ENCODE measurements at places on chromosomes 4 and X.

- no peak for DNase-seq
Observed at GRCh38 chr4:63528256-63528991, 880.8 kb downstream of the TECRL start.

- no peak for DNase-seq
Observed at GRCh38 chr4:153537493-153537960, 71.4 kb downstream of the TMEM131L start.

DNA sequence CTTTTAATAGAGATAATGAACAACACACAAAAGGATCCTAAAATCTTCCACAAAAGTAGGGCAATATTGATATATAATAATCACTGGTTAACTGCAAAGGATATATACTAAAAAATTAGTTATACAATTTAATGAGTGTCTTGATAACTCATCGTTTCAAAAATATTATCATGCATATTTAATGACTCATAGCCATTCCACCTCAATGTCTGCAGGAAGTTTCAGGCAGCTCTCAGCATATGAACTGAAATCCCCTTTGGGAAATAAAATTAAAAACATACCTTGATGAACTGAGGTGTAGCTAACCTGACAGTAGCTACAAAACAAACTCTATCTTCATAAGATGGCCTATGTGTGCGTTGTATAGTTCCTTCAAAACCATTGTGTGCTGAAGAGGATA, 62.9 kb downstream of the TMEM165 start:
- peak; percentile 34 for DNase-seq

DNA sequence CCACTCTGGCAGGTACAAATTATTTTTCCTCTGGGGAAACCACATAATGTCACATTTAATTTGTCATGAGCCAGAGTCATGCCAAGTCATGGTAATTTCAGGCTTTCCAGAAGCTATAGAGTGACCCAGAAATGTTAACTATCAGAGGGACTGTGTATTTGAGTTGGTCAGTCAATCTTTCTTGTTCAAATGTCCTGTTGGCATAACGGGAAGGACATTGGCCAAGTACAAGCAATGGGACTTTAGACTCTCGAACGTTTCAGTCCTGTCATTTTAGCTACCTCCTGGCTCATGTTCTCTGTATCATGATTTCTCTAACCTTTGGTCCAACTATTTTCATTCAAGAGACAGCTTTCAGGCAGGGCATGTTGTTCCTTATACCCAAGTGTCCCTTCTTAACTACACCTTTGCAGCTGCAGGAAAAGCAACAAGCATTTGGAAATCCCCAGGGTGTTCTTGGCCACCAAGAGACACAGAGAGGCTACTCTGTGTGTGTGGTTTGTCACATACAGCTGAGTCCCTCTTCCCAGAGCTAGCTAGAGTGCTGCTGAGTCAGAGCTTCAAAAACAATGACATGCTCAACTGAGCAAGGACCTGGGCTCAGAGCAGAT, 142.6 kb downstream of the EGF start:
- DNase-seq, result no peak

GRCh38 chr4:164402554-164402953, 351.4 kb upstream of the SMIM31 start:
- DNase-seq, result no peak

DNA sequence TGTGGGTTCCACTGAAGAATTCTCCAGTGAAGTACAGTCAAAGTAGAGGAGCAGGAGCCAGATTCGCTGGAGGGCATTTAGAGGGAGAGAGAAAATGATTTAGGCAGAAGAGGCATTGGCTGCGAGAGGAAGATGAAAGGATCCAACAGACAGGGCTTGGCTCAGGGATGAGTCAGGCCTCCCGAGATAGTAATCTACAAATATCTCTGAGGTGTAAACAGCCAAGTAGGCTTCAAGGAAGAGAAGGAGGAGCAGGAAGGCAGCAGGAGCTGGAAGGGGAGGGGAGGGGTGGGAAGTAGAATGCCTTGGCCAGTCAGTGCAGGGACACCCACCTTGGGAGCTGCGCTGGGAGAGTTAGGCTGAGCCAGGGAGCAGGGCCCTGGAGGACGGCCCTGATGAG, 55.5 kb downstream of the PJA1 start:
- peak; percentile 40 for DNase-seq

DNA sequence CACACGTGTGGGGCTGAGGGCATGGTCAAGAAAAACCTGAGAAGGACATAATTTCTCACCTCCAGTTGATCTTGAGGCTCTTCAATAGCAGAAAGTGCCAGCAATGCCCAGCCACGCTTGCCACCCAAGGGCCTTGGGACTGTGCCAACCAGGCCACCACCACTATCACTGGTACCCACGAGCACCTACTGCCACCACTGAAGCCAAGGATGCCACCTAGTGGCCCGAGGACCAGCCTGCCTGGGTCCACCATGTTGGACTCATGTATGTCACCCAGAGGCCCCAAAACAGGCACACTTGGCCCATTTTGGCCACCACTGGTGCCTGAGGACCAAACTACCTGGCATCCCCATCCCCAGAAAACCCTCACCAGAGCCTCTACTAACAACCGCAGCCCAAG, 191.8 kb downstream of the ADAM29 start:
- no peak for DNase-seq

- no peak for DNase-seq
Observed at GRCh38 chr4:134948110-134948642, 746.6 kb upstream of the PABPC4L start.

DNA sequence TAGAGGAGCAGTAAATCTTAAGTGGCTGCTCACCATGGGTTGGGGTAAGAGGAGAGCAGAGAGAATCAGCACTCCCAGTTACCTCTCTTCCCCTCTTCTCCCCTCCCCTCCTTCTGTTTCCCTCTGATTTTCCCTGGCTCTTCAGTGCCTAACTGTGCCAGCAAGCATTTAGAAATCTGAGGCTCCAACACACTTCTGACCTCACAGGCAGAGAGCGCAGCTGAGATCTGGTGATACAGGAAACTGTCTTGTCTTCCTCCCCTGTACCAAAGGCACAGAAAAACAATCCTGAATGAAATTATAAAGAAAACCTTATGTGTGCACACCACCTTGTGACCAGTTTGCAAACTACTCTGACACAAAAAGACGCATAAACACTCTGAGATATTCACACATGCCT, 82.4 kb upstream of the SMIM10 start:
- DNase-seq, result no peak

DNA sequence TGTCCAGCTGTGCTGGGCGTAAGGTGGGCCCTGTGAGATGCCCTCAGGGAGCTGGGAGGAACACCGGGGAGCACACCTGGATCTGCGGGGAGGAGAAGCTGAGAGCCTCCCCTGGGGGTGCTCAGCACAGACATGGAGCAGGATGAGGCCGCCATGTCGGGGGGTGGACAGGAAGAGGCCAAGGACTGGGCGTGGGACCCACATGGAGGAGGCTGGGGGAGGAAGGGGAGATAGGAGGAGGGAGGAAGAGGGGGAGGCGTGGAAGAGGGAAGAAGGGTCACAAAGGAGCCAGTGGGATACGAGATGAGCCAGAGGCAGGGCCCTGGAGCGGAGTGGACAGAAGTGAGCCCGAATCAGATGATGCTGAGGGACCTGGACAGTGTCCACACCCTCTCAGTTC, 66.3 kb downstream of the ZFYVE28 start:
- no peak for DNase-seq

DNA sequence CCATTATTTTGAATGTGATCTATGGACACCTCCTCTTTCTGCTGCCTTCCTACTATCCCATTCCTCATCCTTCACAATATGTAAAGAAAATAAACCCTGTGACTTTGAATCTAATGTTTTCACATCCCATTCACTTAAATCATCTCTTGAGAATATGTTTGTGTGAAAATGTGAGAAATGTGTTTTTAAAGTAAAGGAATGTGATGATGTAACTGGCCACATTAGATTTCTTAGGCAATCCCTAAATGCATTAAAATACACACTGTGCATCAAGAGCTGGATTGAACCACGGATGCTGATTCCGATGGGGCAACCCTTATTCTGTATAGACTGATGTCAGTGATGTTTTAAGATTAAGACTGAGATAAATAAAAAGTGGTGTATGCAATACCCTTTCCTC, 558.9 kb upstream of the TENM3 start:
- DNase-seq, result peak; percentile 47

DNA sequence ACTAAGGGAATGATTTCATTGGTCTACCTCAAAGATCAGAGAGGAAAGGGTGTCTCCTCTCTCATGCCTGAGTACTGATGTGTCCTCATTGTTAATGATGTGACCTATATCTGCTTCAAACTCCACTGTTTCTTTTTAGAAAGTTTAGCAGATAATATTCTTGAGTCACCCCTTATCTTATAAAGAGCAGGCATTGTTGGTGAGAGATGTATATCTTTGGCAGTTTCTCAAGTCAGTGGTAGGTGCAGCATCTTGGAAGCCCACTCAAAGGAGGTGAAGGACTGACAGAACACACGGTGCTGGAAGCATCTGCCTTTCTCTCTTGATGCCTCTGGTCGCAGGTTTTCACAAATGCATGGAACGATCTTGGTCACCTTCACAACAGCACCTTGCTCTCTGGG, 71.2 kb downstream of the ZNF518B start:
- no peak for DNase-seq

DNA sequence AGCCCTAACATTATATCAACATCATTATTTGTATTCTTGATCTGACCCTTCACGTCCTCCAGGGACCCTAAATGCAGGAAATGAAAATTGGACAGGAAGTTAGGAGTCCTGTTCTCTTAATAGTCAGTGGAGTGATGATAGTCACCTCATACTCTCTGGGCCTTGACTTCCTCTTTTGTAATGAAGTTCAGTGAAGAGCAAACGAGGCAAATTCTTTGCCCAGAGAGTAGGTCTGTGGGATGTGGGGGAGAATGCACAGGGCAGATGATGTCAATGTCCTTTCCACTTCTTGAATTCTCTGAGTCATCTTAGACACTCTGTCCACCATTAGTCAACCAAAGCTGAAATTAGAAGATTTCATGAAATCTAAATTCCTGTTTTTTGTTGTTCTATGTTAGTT, 17.1 kb upstream of the GPRIN3 start:
- DNase-seq, result peak; percentile 29

GRCh38 chrX:134761788-134762187, 103.5 kb upstream of the PLAC1 start:
- peak; percentile 20 for DNase-seq

DNA sequence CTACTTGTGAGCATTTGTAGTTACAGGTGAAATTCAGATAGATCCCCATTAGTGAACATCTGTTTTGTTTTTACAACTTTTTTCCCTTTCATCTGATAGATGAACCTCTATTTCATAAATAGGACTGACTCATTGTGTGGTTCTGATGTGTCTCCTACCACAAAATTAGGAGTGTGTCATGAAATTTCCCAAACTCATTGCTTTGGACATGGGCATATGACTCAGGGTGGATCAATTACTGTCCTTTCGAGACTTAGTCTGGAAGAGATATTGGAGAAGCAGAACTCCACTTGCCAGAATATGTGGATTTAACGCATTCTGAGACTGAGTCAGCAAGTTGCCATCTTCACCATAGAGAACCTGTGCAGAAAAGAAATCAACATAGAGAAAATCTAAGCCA, 53.5 kb upstream of the PCDH10 start:
- no peak for DNase-seq

DNA sequence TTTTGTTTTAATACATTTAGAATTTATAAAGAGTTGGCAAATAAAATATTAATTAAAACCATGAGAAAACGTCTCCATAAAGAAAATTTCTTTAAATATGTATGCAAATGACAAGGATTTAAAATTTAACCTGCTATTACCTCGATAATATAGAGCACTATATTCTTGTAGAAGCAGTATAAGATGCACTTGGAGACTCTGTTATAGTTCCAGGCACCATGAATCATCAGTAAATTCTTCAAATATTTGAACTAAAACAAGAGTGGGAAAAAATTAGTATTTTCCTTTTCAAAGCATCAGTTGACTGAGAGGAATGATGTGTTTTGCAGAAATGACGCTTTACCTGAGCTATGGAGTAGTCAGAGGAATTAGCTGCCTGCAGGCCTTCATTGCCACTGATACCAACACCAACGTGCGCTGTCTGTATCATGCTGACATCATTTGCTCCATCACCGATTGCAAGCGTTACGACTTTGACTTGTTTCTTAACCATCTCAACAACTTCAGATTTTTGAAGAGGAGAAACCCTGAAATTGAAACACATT, 67.3 kb downstream of the SHISA3 start:
- no peak for DNase-seq

DNA sequence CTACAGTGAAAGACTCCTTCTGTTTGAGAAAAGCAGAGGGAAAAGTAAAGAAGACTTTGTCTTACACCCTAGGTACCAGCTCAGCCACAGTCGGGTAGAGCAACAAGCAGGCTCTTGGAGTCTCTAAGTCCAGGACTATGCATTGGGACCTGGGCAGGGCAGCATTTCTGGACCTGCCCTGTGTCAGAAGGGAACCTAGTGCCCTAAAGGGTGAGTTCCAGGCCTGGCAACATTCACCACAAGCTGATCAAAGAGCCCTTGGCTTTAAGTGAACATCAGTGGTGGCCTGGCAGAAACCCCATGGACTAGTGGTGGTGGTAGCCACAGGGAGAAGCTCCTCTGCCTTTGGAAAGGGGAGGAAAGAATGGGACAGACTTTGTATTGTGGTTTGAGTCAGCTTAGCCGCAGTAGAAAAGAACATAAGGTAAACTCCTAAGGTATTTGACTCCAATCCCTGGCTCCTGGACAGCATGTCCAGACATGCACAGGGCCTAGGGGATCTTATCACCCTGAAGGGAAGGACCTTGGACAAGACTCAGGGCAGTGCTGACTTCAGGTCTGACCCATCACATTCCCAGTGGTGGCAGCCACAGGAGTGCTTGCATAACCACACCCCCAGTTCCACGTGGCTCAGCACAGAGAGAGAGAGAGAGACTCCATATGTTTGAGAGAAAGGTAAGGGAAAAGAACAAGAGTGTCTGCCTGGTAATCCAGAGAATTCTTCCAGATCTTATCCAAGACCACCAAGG, 32.6 kb downstream of the CCDC158 start:
- DNase-seq, result no peak

DNA sequence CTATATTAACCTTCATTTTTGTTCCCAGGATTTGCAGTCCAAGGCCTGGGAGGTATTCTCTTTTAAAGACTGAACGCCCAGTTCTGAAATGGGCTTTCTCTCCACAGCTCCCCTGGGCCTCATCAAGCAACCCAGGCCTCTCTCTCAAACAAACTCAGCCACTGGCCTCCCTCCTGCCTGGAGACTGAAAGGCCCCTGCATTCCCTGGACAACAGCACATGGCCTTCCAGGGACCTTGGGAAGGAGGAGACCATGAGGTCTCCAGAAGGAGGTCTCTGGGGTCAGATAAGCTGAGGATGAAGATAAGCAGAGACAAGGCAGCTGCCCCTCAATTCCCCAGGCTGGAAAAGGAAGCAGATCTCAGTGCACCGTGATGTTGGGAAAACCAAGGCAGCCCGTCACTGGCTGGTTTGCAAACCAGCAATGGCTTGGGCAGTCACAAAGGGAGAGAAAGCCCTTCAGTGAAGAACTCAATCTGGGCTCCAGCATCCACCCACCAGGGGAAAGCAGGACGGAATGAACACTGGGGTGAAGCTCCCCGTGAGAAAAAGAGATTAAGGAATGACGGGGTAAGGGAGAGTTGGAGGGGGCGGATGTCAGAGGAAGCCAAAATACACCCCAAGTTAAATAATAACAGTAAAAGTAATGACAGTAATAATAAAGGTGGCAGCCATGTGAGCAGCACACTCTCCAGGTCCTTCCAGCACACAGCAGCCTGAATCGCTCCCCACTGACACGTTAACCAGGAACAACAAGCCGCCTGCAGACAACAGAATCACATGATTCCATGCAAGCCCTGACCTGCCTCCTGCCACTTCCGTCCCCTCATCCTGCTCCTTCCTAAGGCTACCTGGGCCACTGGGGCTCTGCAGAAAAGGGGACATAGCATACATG, 22.3 kb downstream of the AMOT start:
- DNase-seq, result no peak

- no peak for DNase-seq
Observed at GRCh38 chr4:78666830-78667258, 109.3 kb upstream of the BMP2K start.

- DNase-seq, result no peak
Observed at GRCh38 chrX:134659761-134660160, 1.5 kb upstream of the PLAC1 start.
